ENCODE measurements at places on chromosomes 6 and 20.

DNA sequence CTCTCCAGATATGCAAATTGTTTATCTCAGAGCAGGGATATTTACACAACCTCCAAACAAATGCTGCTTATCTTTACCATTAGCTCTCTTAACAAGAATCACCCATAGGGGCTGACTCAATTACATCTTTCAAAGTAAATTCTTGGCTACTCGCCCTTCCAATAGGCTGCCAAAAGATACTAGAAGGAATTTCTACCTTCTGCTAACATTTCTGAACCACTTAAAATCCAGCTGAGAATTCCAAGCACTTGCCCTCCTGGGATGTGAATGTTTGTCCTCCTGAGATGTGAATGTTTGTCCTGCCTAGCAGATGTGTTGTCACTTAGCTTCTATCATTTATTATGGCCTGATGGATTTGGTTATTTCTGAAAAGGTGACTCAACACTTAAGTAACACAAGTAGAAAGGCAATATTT is 388.0 kb downstream of the GJA1 start:
- DNase-seq: no peak

DNA sequence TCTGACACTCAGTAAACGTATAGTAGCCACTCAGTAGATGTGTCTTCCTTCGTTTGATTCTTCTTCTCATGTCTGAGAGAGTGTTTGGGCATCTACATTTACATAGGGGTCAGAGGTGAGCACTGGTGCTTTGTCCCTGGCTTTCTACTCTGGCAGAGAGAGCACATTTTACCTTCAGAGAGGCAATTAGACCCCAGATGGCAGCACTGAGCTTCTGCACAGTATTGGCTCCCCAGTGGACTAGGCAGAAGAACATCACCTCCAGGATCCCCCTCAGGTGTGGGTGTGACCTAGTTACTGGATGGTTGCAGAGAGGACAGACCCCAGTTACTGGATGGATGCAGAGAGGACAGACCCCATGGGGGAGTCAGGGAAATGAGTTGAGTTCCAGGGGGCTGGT is 327.2 kb downstream of the DHX35 start:
- DNase-seq: no peak

GRCh38 chr20:757506-757905 is 10.8 kb downstream of the SLC52A3 start:
- no peak for DNase-seq

GRCh38 chr6:45880159-45880558 is 135.5 kb downstream of the CLIC5 start:
- DNase-seq: no peak

DNA sequence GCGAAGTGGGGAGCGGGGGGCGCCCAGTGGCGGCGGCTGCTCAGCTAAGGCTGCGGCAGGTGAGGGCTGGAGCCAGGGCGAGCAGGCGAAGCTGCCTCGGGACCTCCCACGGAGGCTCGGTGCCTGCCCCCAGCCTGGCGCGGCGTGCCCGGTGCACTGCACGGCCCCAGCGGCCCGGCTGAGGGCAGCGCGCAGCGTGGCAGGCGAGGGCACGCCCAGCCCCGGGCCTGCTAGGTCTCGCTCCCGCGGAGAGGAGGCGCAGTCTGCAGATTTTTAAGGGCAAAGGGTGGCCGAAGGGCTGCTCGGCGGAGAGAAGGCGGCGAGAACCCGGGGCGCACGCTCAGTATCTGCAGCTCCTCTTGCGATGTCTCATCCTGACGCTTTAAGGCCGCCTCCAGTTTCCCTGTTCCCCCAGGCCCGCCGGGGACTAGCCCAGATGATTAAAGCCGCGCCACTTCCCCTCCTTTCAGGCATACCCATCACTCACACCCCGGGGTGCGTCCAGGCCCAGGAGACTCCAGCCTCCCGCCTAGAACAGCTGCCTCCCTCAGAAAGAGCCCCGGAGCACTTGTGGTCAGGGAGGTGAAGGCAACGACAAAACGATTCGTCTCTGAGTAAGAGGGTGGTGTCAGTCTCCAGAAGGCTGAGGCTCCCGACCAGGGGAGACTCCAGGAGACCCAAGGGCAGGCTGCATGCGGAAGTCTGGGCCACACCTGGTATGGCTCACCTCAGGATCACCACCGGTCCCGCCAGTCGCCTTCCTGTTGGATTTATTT is at the start of gene FERMT1:
Gene FERMT1, minus strand, starts transcription at position 158 of the 776 bp plus-strand sequence. CDS start 3,476 bp downstream, outside the sequence.
- peak; percentile 13 for DNase-seq
